ENCODE measurements at places on chromosomes 12 and 14.
A peak's percentile ranks its signal among the peaks of the same experiment; 100 is the strongest.

DNA sequence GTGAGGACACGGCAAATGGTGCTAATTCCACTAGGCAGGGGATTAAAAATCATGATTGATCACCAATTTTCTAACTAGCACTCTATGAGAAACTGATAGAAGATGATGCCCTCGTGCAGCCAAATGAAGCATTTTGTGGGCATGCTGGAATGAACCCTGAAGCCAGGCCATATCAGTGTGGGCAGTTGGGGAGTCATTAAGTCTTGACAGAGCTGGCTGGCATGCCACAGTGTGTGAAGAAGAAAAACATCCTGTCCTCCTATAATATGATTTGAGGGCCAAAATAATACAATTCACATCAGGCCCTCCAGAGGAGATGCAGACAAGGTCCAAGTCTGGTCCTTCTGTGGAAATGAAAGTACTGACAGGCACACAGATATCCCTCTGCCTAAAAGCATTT lies 107.1 kb downstream of the TMTC1 start:
- no peak for DNase-seq

GRCh38 chr12:104282109-104282508 lies 21.4 kb upstream of the EID3 start:
- no peak for DNase-seq

DNA sequence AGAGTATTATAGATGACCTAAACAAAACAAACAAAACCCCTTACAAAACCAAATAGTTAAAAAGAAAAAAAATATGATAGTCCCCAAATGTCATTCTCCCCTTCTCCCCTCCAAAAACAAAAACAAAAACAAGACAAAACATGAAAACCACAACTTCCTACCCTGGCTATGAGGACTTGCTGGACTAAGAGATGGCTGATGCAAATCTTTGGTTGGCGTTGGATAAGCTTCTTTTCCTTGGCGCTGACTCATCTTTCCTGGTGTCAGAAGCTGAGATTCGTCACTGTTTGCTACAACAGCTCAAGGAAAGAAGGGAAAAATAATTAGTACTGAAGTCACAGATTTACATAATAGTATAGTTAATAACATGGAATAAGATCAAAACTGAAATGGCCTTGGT lies 102.5 kb upstream of the BBS10 start:
- DNase-seq = peak; percentile 56

DNA sequence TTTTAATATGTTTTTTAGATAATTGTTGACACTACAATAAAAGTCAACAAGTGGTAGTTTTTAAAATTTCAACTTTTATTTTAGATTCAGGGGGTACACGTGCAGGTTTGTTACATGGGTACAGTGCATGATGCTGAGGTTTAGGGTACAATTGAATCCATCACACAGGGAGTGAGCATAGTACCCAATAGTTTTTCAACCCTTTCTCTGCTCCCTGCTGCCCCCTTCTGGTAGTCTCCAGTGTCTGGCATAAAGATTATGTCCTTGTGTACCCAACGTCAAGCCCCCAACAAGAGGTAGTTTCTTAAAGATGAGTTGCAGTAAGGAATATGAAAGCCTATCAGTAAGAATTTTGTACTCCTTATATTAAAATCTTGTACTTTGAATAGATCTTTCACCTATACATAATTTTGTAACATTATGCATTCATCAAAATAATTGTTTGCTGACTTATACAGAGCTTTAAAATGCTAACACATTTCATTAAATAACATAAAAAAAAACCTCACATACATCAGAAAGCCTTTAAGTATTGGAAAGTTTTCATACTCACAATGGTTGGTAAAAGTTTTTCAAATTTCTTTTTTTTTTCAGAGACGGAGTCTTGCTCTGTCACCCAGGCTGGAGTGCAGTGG lies 5.4 kb upstream of the RALGAPA1 start:
- peak; percentile 34 for DNase-seq
